Thoracic aorta (tissue), 2 donors: ENCODE measurements at places on chromosomes 4 and X. TPM values are rescaled to one million over a fixed set of nuclear protein-coding genes. Genes with fewer than 3 reads are reported as not detected.

GRCh38 chr4:13483136-13483767, 888 bp downstream of the RAB28 start:
- H3K4me1 ChIP-seq = peaks cover 11% of the 10 kb centered on the region
- H3K36me3 ChIP-seq = no peaks in the 10 kb centered on the region
- no peaks in the 10 kb centered on the region for H3K27me3 ChIP-seq
- no peak for DNase-seq

- no peaks in the 10 kb centered on the region for H3K27me3 ChIP-seq
- H3K4me3 ChIP-seq = no peak overlapping the region
- H3K27ac ChIP-seq = no peak overlapping the region
Measured at GRCh38 chr4:42708625-42709024, 51.7 kb upstream of the ATP8A1 start.

The CYLC1 gene
- not detected for total RNA-seq

GRCh38 chr4:146522869-146523205, 1.1 kb upstream of the SLC10A7 start:
- peaks cover 6% of the 10 kb centered on the region for H3K4me1 ChIP-seq
- H3K27ac ChIP-seq = peak overlapping the region; percentile 44
- H3K27me3 ChIP-seq = no peaks in the 10 kb centered on the region
- H3K36me3 ChIP-seq = no peaks in the 10 kb centered on the region
- peak overlapping the region; percentile 90 for H3K4me3 ChIP-seq

DNA sequence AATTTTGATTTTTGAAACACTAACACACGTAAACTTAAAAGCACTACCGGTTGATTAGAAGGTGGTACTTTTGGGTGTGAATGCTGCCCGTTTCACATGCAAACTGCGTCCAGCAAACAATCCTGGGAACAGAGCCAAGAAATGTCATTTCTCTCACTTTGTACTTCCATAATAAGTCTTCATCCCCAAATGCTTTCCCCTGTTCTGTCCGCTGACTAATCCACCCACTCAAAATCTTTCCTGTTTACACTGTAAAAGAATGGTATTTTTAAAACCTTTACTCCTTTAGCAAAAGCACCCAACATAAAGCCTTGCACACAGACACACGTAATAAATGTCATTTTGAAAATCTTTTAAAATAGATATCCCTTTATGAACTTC, 39.1 kb upstream of the PDLIM5 start:
- H3K27ac ChIP-seq = peak overlapping the region; percentile 88
- H3K27me3 ChIP-seq = no peaks in the 10 kb centered on the region
- peaks cover 54% of the 10 kb centered on the region for H3K4me1 ChIP-seq
- H3K4me3 ChIP-seq = peak overlapping the region; percentile 36
- H3K36me3 ChIP-seq = no peaks in the 10 kb centered on the region

The FAM236A gene
- total RNA-seq = not detected

The NUDT9 gene
- total RNA-seq = 15.5 TPM

The SAT1 gene
- 660 TPM for total RNA-seq

DNA sequence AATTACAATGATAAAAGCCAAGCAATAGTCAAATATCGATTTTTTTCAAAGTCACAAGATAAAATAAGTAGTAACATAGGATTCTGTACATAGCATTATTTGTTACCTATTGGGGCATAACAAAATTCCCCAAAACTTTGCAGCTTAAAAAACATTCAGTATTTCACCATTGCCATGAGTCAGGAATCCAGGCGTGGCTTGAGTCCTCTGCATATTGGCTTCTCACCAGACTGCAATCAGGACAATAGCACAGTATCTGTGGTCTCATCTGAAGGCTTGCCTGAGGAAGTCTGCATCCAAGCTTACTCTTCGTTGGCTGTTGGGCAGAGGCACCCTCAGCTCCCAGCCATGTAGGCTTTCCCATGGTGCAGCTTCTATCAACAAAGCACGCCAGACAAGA, 6.2 kb upstream of the CTBP1 start:
- H3K36me3 ChIP-seq = no peaks in the 10 kb centered on the region
- H3K27ac ChIP-seq = no peak overlapping the region
- DNase-seq = no peak
- H3K4me3 ChIP-seq = no peak overlapping the region

GRCh38 chr4:55545641-55546505, 836 bp downstream of the CLOCK start:
- DNase-seq = peak; percentile 24
- H3K4me3 ChIP-seq = peak overlapping the region; percentile 92
- no peaks in the 10 kb centered on the region for H3K27me3 ChIP-seq
- H3K36me3 ChIP-seq = no peaks in the 10 kb centered on the region

GRCh38 chrX:39855748-39856129, 242.0 kb downstream of the BCOR start:
- H3K4me3 ChIP-seq = no peak overlapping the region
- H3K36me3 ChIP-seq = no peaks in the 10 kb centered on the region
- peaks cover 8% of the 10 kb centered on the region for H3K4me1 ChIP-seq
- no peaks in the 10 kb centered on the region for H3K27me3 ChIP-seq

DNA sequence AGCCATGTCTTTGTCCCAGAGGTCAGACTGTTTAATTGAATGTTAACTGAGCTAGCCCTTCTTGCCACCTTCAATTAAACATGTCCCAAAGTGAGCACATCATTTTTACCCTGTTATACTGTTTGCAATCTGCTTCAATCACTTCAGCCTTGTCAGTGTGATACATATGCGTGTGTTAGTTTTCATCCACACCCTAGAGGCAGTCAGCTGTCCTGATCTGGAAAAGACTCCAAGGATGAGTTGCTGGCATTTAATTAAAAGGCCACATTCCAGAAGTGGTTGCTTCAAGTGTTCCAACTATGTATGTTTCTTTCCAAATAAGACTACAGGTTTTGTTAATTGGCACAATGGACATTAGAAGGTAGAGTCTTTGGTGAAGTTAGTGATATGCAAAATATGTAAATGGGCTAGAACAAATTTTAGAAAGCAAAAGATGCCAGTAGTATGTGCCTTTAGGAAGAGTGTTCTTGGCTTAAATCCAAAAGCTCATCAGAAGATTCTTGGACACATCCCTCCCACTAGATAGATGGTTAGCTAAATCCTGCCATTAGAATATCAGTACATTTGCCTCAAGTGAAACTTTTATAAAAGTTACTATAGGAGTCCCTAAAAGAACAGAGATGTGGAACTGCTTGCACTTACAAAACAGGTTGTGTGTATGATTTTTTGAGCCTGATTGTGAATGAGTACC, 79.5 kb upstream of the SLIT2 start:
- no peak for DNase-seq
- H3K4me1 ChIP-seq = no peaks in the 10 kb centered on the region
- H3K36me3 ChIP-seq = no peaks in the 10 kb centered on the region
- H3K27me3 ChIP-seq = no peaks in the 10 kb centered on the region
- H3K4me3 ChIP-seq = no peak overlapping the region

The ARMCX1 gene
- 29.1 TPM for total RNA-seq

- no peak overlapping the region for H3K27ac ChIP-seq
- DNase-seq = no peak
- no peak overlapping the region for H3K4me3 ChIP-seq
- H3K36me3 ChIP-seq = no peaks in the 10 kb centered on the region
- H3K27me3 ChIP-seq = no peaks in the 10 kb centered on the region
Measured at GRCh38 chrX:23386260-23386659, 51.6 kb downstream of the PTCHD1 start.

The AFAP1 gene
- 40.1 TPM for total RNA-seq

The CRLF2 gene
- total RNA-seq = 1.8 TPM

The AKAP14 gene
- not detected for total RNA-seq

GRCh38 chr4:102343964-102344519, 1.2 kb downstream of the SLC39A8 start:
- peak overlapping the region; percentile 81 for H3K4me3 ChIP-seq
- DNase-seq = no peak
- no peaks in the 10 kb centered on the region for H3K4me1 ChIP-seq
- H3K27me3 ChIP-seq = no peaks in the 10 kb centered on the region
